A673 (cell line): ENCODE measurements at places on chromosomes 12 and 14. TPM values are rescaled to one million over a fixed set of nuclear protein-coding genes. Genes with fewer than 3 reads are reported as not detected.
A peak's percentile ranks its signal among the peaks of the same experiment; 100 is the strongest.

DNA sequence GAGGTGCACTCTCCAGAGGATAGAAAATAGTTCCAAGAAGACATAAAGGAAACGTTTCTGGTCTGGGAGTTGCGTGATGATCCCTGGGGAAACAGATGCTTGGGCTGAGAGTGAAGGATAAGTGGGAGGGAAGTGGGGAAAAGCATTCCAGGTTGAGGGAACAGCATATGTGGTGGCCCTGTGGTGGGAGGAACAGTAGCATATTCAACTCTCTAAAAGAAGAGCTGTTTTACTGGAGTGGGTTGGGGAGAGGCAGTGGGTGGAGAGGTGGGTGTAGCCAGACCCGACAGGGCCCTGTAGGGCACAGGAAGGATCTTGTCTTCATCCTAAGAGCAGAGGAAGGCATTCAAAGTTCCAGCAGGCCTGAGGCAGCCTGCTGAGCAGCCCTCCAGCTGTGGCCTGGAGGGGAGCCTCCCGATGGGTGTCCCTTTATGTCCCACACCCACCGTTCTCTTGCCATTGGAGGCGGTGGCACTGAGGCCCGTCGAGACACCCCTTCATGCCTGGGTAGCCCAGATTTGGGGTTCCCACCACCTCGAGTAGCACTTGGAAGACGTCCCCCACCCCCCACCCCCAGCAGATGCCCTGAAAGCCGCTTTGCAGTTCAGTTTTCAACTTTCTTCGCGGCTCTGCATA is 310.5 kb upstream of the FKBP4 start:
- DNase-seq = no peak

DNA sequence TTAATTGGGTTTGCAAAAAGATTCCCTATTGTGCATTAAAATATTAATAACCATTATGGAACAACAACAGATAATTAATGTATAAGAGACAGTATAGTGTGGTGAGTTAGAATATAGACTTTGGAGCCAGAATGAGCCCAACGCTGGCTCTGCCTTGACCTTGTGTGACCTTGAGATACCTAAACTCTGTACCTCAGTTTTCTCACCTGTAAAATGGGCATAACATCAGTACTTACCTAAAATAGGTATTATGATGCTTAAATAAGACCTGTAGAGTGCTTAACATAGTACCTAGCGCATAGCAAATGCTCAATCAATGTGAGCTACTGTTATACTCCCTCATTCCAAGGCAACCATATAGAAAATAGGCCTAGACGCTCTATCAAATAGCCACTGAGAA is 90.9 kb upstream of the TTC7B start:
- DNase-seq = no peak

GRCh38 chr12:125143491-125143890 is 78.3 kb downstream of the AACS start:
- peak; percentile 17 for DNase-seq

GRCh38 chr12:80217011-80217535 is 117.7 kb downstream of the OTOGL start:
- DNase-seq = no peak

- no peak for DNase-seq
Measured at GRCh38 chr12:112944024-112944690, 5.9 kb downstream of the OAS3 start.

- DNase-seq = no peak
Measured at GRCh38 chr14:81849714-81850113, 316.1 kb upstream of the SEL1L start.

- DNase-seq = no peak
Measured at GRCh38 chr12:19799216-19799615, 359.9 kb downstream of the AEBP2 start.

- DNase-seq = no peak
Measured at GRCh38 chr12:121767525-121768016, 25.9 kb downstream of the RHOF start.

GRCh38 chr12:121112496-121112895 is 20.2 kb upstream of the P2RX7 start:
- no peak for DNase-seq

- peak; percentile 51 for DNase-seq
Measured at GRCh38 chr12:132561427-132562156, 48.8 kb downstream of the LRCOL1 start.

GRCh38 chr14:76509311-76509710 is 133.4 kb downstream of the ESRRB start:
- no peak for DNase-seq

- no peak for DNase-seq
Measured at GRCh38 chr14:69990323-69990722, 111.1 kb downstream of the SMOC1 start.

DNA sequence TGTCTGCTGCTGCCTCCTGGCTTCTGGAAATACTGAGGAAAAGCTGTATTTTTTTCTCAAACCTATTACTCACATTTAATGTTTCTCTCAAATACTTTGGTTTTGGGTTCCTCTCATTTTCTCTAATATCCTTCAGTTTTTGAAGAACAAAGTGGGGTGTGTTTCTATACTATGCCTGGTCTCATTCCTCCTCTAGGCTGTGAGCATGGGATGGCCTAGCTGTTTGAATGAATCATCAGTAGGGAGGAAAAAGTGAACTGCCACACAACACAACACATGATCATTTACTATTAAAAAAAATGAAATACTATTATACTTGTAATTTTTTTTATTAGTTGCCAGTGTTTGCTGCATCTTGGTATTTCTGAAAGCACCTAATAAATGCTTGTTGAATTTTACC is 11.3 kb upstream of the SMCO3 start:
- DNase-seq = no peak

DNA sequence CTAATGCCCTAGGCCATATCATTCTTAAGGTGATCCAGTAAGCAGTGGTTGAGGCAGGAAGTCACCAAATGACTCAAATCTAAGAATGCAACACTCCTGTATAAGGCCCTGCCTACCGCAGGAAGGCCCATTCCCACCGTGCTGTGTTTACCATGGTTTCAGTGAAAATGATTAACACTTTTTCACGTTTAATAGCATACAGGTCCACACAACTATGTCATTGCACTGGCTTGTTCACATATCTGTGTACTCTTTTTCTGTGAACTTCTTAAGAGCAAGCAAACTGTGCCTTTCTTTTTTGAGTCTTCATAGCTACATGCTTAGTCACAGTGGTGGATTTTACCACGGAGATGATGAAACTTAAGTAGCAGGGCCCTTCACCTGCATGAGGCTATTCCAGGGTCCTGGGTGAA is 214.9 kb downstream of the CNTN1 start:
- DNase-seq = no peak

DNA sequence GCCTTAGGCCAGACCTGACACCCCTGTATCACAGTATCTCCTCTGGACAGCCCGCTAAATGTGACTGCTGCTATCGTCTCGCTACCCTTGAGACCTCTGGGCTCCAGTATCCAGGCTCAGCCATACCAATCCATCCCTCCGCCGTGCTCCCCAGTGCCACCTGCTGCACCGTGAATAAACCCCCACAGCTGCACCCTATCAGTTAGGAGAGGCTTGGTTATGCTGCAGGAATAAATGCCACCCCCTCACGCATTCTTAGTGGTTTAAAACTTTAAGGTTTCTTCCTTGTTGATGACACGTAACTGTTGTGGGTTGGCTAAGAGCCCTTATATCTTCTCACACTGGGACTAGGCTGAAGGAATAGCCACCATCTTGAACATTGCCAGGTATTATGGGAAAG is 12.1 kb downstream of the CCDC63 start:
- peak; percentile 66 for DNase-seq

GRCh38 chr14:61646366-61647116 is 48.8 kb upstream of the HIF1A start:
- no peak for DNase-seq

- no peak for DNase-seq
Measured at GRCh38 chr14:52313462-52313861, 650 bp upstream of the PTGER2 start.

GRCh38 chr12:8032242-8033152 is at the start of gene FOXJ2:
FOXJ2 (plus strand) TSS chr12:8032716; CDS start chr12:8039833, 7,117 bp downstream.
- peak; percentile 80 for DNase-seq

- peak; percentile 62 for DNase-seq
Measured at GRCh38 chr12:109804820-109805761, 28.1 kb downstream of the TRPV4 start.

GRCh38 chr12:43105426-43105981 is 446.5 kb downstream of the ADAMTS20 start:
- DNase-seq = no peak

- DNase-seq = no peak
Measured at GRCh38 chr12:124168016-124168786, 126.7 kb upstream of the RFLNA start.

GRCh38 chr14:103247169-103247606 is 86.8 kb upstream of the EIF5 start:
- DNase-seq = no peak

- no peak for DNase-seq
Measured at GRCh38 chr14:102629011-102629444, 36.6 kb downstream of the RCOR1 start.

DNA sequence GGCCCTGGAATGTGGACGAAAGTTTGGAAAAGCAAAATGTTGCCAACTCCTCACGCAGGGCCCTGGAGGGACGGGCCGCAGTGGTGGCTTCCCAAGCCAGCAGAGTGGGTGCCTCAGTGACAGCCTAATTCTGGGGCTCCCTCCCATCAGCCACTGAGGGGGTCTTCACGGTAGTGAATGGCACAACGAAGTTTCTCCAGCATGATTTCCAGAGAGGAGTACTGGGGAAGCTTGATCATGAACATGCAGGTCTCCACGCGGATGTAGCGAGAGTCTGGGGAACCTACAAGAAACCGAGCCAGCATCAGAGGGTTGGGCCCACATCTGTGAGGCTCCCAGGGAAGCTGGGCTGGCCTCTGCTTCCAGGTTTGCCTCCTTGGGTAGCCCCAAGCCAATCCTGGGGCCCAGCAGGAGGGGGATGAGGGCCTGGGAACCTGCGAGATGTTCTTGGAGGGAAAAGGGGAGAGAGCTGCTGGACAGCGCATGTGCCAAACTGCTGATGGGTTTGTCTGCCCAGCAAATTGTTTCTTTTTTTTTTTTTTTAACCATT is 37.0 kb downstream of the TRAFD1 start:
- no peak for DNase-seq

DNA sequence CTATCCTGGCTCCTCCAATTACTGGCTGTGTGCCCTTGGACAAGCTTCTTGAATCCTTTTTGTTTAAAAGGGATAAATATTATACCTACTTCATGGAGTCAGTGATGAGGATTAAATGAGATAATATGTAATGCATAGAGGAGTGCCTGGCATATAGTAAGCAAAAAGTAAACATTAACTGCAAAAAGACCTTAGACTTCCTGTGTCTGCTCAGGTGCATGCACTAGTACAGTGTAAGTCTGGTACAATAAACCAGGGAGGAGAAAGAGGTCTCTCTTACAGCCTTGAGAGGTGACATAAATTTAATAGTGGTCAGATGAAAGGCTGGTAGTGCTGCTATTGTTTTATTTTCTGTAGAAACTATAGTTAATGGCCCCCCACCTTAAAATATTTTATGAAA is 305.2 kb upstream of the MIS18BP1 start:
- DNase-seq = no peak

DNA sequence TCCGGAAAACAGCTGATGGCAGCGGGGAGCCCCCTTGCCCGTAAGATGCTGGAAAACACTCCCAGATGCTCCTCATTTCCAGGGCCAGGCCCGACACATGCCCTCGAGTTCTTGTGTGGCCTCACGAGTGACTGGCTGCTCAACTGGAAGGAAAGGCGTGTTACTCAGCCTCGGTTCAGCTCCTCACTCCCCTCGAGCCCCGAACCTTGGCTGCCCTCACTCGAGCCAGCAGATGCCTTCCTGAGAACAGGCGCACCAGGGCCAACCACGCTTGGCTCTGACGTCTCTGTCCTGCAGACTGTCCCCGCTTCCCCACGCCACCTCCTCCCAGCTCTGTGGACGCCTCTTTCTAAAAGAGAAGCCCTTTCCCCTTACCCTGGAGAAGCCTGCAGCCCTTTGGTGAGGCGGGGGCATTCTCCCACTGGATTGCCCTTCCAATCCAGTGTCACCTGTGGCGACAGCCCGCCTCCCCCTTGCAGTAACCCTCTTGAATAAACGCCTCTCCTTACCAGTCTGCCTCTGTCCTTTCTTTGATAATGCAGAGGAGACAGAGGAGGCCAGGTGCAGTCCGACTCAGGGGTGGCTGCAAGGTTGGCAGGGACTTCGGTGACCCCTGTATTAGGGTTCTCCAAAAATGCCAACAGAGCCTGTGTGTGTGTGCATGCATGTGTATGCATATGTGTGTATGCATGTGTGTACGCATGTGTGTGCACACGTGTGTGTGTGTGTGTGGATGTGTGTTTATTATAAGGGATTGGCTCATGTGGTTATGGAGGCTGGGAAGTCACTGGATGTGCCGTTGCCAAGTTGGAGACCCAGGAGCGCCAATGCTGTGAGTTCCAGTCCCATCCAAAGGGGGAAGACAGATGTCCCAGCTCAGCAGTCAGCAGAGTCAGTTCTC is 166.3 kb downstream of the KIF26A start:
- no peak for DNase-seq

DNA sequence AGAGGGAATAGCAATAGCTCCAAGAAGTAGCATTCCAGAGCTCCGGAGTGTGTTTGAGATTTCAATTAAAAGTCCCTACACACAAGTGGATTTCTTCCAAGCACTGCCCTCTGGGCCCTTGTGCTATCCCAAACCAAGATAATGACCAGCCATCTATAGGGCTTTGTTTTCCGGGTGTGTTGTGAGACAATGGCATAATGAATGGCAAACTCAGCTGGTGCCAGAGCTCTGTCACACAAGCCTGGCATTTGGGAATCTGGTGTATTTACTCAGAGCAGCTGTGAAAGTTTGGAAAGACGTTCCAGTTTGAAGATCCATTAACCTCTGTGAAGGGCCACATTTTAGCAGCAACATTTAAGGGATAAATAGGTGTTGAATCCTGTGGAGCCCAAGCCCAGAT is 61.2 kb upstream of the TMTC2 start:
- no peak for DNase-seq

DNA sequence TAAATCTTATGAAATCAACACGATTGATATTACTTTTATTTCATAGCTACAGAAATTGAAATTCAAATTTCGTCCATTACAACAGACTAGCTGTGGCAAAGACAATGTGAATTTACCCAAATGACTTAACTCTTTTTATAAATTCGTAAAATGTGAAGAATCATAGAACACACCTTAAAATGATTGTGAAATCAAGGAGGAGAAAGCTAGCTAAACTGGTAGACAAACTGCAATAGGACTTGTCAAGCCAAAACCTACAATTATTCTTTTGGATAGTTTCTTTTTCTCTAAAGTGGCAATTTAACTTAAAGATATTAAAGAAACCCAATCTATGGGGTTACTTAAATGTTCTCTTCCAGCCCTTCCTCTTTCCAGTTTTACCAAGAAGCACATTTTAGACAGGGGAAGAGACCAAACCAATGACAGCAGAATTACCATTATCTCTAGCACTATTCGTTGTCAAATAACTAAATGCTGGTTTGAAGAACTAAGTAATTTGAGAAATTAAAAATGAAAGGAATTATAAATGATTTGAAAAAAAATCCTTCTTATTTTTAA is 807 bp upstream of the SLC16A7 start:
- DNase-seq = no peak

- no peak for DNase-seq
Measured at GRCh38 chr12:53208877-53209463, 1.9 kb upstream of the ITGB7 start.

The MGAT4C gene
- total RNA-seq = 10.3 and 15.8 TPM in 2 replicates

The ASIC1 gene
- total RNA-seq = 2.7 and 5.5 TPM in 2 replicates

The WIF1 gene
- total RNA-seq = not detected in 2 replicates

The COCH gene
- total RNA-seq = 70.8 and 87.6 TPM in 2 replicates

The GAS2L3 gene
- total RNA-seq = 44.8 and 46.3 TPM in 2 replicates

The TAS2R13 gene
- total RNA-seq = 1.5 and 2.3 TPM in 2 replicates

The PLEKHD1 gene
- total RNA-seq = 0.37 and 0.87 TPM in 2 replicates

The CATSPERB gene
- total RNA-seq = not detected in 2 replicates

The ISM2 gene
- 4.3 and 5.1 TPM in 2 replicates for total RNA-seq

The DCN gene
- total RNA-seq = 3.5 and 3.6 TPM in 2 replicates

The SERPINA10 gene
- total RNA-seq = not detected in 2 replicates

The KLRG1 gene
- 1.2 and 1.9 TPM in 2 replicates for total RNA-seq

The KCNK10 gene
- total RNA-seq = not detected in 2 replicates

The NOS1 gene
- total RNA-seq = 18.0 and 25.2 TPM in 2 replicates

The DYRK4 gene
- total RNA-seq = 23.7 and 30.8 TPM in 2 replicates
